ENCODE measurements at places on chromosomes 6 and 20. TPM values are rescaled to one million over a fixed set of nuclear protein-coding genes. Genes with fewer than 3 reads are reported as not detected.

DNA sequence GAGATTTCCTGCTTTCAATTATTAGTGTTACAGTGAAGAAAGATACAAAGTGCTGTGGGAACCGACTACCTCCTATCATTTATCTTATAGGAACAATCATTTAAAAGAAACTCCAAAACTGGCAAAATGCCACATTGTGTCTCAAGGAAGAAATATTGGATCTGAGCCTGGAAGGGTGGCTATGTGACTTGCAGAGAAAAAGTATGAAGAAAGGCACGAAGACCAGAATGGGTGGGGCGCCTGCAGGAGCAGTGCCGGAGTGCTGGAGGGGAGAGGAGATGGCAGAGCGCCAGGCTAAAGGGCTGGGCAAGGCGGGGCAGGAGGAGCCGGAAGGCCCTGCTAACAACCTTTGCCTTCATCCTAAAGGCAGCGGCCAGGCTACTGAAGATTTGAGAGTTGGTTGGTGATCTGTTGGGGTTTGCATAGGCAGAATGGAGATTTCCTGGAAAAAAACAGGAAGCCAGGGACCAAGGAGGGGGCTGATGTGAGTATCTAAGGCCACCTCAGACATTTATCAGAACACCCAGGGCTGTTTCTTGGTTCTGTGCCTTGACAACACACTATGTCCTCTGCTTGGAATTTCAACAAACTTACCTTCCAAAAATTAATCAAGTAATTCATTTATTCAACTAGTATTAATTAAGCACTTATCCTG, 125.6 kb downstream of the MAFB start:
- DNase-seq, result no peak

- no peak for DNase-seq
Measured at GRCh38 chr6:157034436-157035230, 257.5 kb downstream of the ARID1B start.

DNA sequence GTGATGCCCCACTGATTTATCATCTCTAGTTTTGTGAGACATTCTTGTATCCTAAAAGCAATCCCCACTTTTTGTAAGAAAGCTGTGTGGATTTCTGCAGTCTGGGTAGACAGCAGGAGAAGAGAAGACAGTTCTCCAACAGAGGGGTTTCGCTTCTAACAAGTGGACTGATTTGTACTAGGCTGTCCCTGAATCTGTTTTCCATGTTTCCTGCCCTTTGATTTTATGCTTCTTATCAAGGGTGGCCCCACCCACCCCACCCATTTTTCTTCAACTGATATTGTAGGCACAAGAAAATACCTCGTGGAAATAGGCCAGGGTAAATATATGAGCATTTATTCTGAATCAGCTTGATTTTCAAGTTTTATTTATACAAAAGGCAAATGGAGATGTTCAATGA, 25.7 kb upstream of the JAG1 start:
- no peak for DNase-seq

- DNase-seq, result no peak
Measured at GRCh38 chr6:120736740-120737139, 597.5 kb downstream of the TBC1D32 start.

- no peak for DNase-seq
Measured at GRCh38 chr6:38215225-38215624, 395.7 kb downstream of the ZFAND3 start.

SYCP2L gene
- total RNA-seq, result 3.3 TPM

PI3 gene
- not detected for total RNA-seq
